ENCODE measurements at places on chromosomes 16 and 17.

GRCh38 chr17:55634702-55635101 is 88.0 kb downstream of the TMEM100 start:
- DNase-seq: no peak

DNA sequence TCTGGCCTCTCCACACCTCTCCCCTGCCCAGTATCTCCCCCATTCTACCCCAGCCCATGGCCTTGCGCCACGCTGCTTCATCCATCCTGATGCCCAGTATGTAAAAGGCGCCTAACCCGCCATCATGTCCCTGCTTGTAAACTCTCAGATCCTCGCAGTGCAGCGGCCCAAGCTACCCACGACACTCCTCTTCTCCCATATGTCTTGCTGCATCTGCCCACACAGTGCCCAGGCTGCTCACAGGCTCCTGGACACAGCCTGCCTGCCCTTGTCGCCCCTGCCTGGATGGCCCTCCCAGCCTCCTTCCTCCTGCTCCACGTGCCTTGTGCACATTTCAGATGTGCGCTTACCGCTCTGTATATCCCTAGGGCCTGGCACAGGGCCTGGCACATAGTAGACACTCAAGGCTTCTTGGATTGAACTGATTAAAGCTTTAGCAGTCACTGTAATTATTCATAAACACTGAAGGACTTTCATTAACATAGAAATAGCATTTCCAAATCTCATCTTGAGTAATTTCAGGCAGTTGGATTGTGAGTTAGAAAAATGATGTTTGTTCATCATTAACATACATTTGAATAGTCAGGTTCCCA is 129.1 kb downstream of the CLEC16A start:
- no peak for DNase-seq

- no peak for DNase-seq
Measured at GRCh38 chr17:44417553-44417952, 28.1 kb upstream of the ITGA2B start.

- no peak for DNase-seq
Measured at GRCh38 chr17:69228576-69228975, at the start of gene ABCA10. Gene ABCA10, minus strand, starts transcription at chr17:69228824. Its CDS starts 3,466 bp downstream, at chr17:69225358.

- DNase-seq: no peak
Measured at GRCh38 chr17:77117415-77117814, 23.4 kb upstream of the SEC14L1 start.
